T-cell (primary cell): ENCODE measurements at places on chromosomes 3 and 15. TPM values are rescaled to one million over a fixed set of nuclear protein-coding genes. Genes with fewer than 3 reads are reported as not detected.

The TRPC1 gene
- total RNA-seq, result 6.7 TPM

The UBE3A gene
- 119 TPM for total RNA-seq

The PIK3CA gene
- total RNA-seq, result 33.8 TPM

The FOXB1 gene
- 0.19 TPM for total RNA-seq

The AHSG gene
- not detected for total RNA-seq

The INSYN1 gene
- total RNA-seq, result not detected

The OR5K2 gene
- not detected for total RNA-seq

The GOLGA8M gene
- 3.2 TPM for total RNA-seq

The CPA3 gene
- total RNA-seq, result 0.33 TPM

The PAK6 gene
- 2.1 TPM for total RNA-seq

- no peak overlapping the region for H3K4me3 ChIP-seq
- H3K4me1 ChIP-seq, result no peaks in the 10 kb centered on the region
- peaks cover 2% of the 10 kb centered on the region for H3K27me3 ChIP-seq
- no peak for DNase-seq
Observed at GRCh38 chr3:54270816-54271526, 148.6 kb downstream of the CACNA2D3 start.

DNA sequence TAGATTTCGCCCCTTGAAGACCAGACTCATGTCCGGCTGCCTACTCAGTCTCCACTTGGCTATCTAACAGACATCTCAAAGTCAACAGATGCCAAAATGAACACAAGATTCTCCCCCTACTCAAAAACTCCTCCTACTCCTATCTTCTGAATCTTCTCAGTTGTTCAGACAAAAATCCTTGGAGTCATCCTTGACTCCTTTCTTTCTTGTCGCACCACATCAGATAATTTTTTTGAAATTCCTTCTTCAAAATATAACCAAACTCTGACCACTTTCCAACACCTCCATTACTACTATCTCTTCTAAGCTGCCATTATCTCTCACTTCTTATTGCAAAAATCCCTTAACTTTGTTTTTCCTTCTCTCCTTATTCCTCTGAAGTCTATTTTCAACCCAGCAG lies 141.9 kb upstream of the SLC7A14 start:
- no peak overlapping the region for H3K27ac ChIP-seq
- H3K27me3 ChIP-seq, result no peaks in the 10 kb centered on the region
- no peak for DNase-seq

GRCh38 chr3:156741935-156742334 lies 67.5 kb downstream of the TIPARP start:
- no peak overlapping the region for H3K4me3 ChIP-seq
- H3K4me1 ChIP-seq, result no peaks in the 10 kb centered on the region
- H3K27ac ChIP-seq, result no peak overlapping the region
- no peak for DNase-seq
- H3K27me3 ChIP-seq, result no peaks in the 10 kb centered on the region
- H3K36me3 ChIP-seq, result no peaks in the 10 kb centered on the region

DNA sequence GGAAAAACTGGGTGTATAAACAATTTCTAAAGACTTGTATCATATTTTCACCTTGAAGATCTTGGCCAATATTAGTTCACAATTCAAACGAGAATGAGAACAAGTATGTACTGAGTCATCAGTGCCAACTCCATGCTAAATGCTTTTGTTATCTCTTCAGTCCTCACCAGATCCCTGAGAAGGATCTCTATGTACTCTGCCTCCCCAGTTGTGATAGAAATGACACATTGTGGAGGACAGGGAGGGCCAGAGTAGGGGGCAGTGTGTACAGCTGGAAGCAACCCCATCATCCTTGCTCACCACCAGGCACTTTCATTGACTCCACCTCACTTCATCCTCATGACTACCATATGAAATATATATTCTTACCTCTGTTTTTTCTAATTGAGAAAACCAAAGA lies 353.7 kb upstream of the SOX2 start:
- H3K36me3 ChIP-seq, result no peaks in the 10 kb centered on the region
- H3K27ac ChIP-seq, result no peak overlapping the region
- no peak overlapping the region for H3K4me3 ChIP-seq
- H3K27me3 ChIP-seq, result no peaks in the 10 kb centered on the region

DNA sequence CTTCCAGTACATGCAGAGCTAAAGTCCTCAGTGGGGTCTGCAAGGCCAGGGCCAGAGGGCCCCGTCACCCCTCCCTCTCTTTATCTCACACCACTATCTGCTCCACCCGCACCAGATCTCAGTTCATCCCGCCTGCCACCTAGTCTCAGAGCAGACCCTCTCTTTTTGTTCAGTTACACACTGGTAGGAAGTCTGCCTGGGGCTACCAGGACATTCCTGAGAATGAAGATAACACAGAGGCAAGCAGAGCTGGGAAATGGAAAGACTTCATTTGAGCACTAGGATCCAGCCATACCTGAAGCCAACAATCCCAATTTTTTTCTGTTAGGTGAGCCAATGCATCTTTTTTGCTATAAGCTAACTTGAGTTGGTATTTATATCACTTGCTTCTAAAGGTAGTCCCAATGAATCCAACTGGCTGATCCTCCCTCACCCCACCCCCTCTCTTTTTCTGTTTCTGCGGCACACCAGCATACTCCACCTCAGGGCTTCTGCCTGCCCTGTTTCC lies 24.5 kb downstream of the ATP2B2 start:
- no peak for DNase-seq
- H3K27ac ChIP-seq, result no peak overlapping the region
- H3K36me3 ChIP-seq, result no peaks in the 10 kb centered on the region
- no peaks in the 10 kb centered on the region for H3K27me3 ChIP-seq

GRCh38 chr3:2544212-2544611 lies 445.5 kb downstream of the CNTN4 start:
- H3K4me3 ChIP-seq, result no peak overlapping the region
- H3K4me1 ChIP-seq, result no peaks in the 10 kb centered on the region
- DNase-seq, result no peak
- H3K27me3 ChIP-seq, result no peaks in the 10 kb centered on the region

DNA sequence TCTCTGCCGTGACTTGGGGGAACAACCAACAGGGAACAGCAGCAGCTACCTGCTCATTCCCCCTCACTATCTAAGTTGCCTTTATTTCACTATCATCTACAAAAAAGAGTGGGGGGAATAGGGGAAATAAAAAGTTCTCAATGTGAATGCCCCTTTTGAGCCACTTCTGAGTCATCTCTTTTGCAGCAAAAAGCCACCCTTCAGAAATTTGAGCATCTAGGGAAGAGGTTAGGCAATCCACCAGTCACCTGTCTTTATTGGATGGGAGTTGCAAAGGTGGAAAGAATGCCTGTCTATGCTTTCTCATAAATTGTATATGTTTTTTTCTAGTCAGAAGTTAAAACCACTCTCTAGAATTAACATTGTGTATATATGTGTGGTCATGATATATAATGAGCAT lies 41.1 kb downstream of the GPD1L start:
- no peaks in the 10 kb centered on the region for H3K27me3 ChIP-seq
- no peaks in the 10 kb centered on the region for H3K4me1 ChIP-seq
- H3K27ac ChIP-seq, result no peak overlapping the region
- no peak for DNase-seq

DNA sequence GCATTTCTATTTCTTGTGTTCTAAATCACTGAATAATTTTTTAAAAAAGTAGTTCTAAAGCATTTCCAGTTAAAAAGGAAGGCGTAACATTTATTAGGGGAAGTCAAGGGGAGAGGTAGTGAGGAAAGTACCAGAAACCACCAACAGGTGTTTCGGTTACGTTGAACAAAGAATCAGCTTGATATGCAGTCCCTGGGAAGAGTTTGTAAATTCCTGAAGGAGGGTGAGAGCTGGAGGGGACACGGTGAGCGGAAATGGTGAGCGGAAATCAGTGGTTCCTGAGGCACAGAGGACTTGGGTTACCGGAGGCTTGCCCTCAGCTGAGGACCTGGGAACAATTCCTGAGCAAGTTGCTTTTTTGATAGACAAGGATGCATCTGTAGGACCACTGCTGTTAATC lies 17.8 kb downstream of the MAP2K1 start:
- no peaks in the 10 kb centered on the region for H3K27me3 ChIP-seq
- no peak for DNase-seq
- peaks cover 56% of the 10 kb centered on the region for H3K4me1 ChIP-seq
- no peak overlapping the region for H3K4me3 ChIP-seq
- H3K36me3 ChIP-seq, result peaks cover 4% of the 10 kb centered on the region
- H3K27ac ChIP-seq, result no peak overlapping the region

- no peaks in the 10 kb centered on the region for H3K36me3 ChIP-seq
- peaks cover 30% of the 10 kb centered on the region for H3K27me3 ChIP-seq
- DNase-seq, result no peak
- H3K4me3 ChIP-seq, result no peak overlapping the region
- H3K4me1 ChIP-seq, result peaks cover 7% of the 10 kb centered on the region
Observed at GRCh38 chr3:68935778-68936177, 3.4 kb upstream of the TAFA4 start.

- peak overlapping the region; percentile 20 for H3K4me3 ChIP-seq
- no peaks in the 10 kb centered on the region for H3K36me3 ChIP-seq
- H3K4me1 ChIP-seq, result peaks cover 6% of the 10 kb centered on the region
- H3K27ac ChIP-seq, result no peak overlapping the region
- no peak for DNase-seq
Observed at GRCh38 chr3:43104660-43105595, 951 bp downstream of the POMGNT2 start.

GRCh38 chr3:117761703-117762620 lies 1052.4 kb downstream of the TUSC7 start:
- no peaks in the 10 kb centered on the region for H3K4me1 ChIP-seq
- DNase-seq, result no peak
- H3K27ac ChIP-seq, result no peak overlapping the region
- no peaks in the 10 kb centered on the region for H3K36me3 ChIP-seq
- no peaks in the 10 kb centered on the region for H3K27me3 ChIP-seq
